Spinal cord (tissue), 10 donors: ENCODE measurements at places on chromosomes 6 and 20.

GRCh38 chr6:42225029-42225339 is 7.3 kb upstream of the MRPS10 start:
- H3K4me3 ChIP-seq: no peak overlapping the region
- DNase-seq: no peak
- H3K27ac ChIP-seq: no peak overlapping the region
- no peaks in the 10 kb centered on the region for H3K27me3 ChIP-seq
- no peaks in the 10 kb centered on the region for H3K4me1 ChIP-seq

GRCh38 chr6:43762966-43763695 is 6.9 kb upstream of the VEGFA start:
- H3K27ac ChIP-seq: no peak overlapping the region
- H3K27me3 ChIP-seq: peaks cover 5% of the 10 kb centered on the region
- peaks cover 4% of the 10 kb centered on the region for H3K4me1 ChIP-seq
- no peak for DNase-seq

DNA sequence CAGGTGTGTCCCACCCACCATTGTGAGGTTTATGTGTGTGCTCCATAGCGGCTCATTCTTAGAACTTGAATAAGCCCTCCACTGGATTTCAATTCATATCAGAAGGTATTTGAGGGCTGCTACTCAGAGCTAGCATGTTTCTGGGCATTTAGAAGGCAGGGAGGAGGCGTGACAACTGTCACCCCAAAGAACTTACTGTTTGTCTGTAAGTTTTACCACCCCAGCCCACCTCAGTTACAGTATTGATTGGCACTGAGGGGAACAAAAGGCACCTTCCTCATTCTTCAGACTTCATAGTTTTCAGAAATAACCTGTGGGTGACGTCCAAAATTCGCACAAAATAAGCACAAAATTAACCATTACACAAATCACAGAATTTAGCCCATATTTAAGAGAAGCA is 81.7 kb downstream of the KHDC1L start:
- H3K27ac ChIP-seq: no peak overlapping the region
- no peak for DNase-seq
- H3K4me3 ChIP-seq: no peak overlapping the region

DNA sequence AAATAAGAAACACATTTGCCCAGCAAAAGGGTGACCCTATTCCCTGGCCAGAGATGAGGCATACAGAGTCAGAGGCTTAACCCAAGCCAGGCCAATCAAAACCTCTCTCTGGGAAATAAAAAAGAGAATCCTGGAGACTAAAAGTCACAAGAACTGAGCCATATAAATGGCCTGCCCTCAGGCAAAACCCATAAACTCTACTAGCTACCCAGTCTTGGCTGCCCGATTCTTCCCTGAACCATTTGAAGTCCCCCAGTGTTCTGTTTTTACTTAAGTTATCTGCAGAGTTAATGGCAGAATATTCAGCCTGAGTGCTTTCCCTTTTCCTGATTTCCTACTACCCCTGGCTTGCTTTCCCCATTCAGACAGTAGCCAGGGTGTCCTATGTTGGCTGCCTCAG is 13.9 kb downstream of the KCNK15 start:
- H3K27me3 ChIP-seq: no peaks in the 10 kb centered on the region
- H3K36me3 ChIP-seq: peaks cover 38% of the 10 kb centered on the region
- H3K27ac ChIP-seq: no peak overlapping the region
- no peak for DNase-seq
- H3K4me3 ChIP-seq: no peak overlapping the region
- peaks cover 18% of the 10 kb centered on the region for H3K4me1 ChIP-seq

DNA sequence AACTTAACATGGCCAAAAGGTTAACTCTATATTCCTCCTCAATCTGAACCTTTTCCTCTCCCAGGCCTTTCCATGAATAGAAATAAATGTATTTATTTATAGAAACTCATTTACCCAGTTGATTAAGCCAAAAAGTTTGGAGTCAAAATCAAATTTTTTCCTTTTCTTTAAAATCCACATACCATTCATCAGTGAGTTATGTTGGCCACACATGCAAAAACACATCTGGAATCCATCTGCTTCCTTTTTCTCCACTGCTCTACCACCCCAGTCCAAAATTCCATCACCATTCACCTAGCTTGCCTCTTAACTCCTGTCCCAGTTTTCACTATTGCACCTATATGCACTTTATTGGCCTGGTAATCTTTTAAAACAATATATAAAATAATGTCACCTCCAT is 62.4 kb upstream of the TMEM200A start:
- no peaks in the 10 kb centered on the region for H3K36me3 ChIP-seq
- H3K4me1 ChIP-seq: no peaks in the 10 kb centered on the region
- H3K27me3 ChIP-seq: no peaks in the 10 kb centered on the region
- no peak overlapping the region for H3K4me3 ChIP-seq
- DNase-seq: no peak

DNA sequence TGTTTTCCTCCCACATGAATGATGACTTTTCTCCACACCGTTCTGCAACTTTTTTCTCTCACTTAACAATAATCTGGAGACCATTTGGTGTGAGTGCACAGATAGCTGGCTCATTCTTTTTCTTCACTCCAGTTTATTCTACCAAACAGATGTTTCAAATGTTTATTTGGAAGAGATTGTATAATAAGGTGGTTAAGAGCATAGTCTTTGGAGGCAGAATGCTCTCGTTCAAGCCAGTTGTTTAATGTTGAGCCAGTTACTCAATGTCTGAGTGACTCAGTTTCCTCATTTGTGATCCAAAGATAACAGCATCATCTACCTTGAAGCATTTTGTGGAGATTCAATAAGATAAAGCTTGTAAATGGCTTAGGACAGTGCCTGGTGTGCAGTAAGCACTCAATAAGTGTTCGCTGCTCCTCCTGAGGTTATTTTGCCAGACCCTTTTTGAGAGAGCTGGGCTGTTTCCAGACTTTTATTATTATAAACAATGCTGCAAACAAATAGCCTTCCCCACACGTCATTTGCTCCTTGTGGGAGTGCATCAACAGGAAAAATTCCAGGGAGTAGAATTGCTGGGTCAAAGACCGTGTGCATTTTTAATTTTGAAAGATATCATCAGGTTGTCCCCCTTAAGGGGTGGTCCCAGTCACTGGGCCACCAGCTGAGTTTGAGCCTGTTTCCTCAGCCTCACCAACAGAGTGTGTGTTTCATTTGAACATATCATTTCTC is 70.6 kb downstream of the VEGFA start:
- DNase-seq: no peak
- H3K36me3 ChIP-seq: no peaks in the 10 kb centered on the region
- H3K27me3 ChIP-seq: no peaks in the 10 kb centered on the region
- H3K4me1 ChIP-seq: no peaks in the 10 kb centered on the region
- no peak overlapping the region for H3K4me3 ChIP-seq

DNA sequence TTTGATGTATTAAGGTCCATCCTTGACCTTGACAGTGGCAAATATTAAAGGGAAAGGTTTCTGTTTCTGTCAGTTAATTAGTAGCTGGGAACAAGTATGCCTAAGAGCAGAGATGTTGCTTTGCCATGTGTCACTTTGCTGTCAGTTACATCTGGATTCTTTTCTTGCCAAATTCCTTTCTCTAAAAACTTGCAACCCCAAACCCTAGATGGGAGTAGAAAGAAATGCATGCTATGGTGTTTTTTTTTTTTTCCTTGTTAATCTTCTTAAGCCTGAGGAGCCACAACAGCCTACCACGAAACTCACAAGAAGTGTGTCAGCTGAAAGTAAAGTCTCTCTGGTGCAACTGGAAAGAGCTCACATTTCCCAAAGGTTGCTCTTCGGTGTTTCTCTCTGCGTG is 18.0 kb upstream of the CLDN20 start:
- no peak for DNase-seq
- H3K4me3 ChIP-seq: no peak overlapping the region
- H3K4me1 ChIP-seq: peaks cover 2% of the 10 kb centered on the region
- H3K27me3 ChIP-seq: no peaks in the 10 kb centered on the region
- H3K36me3 ChIP-seq: peaks cover 13% of the 10 kb centered on the region
- H3K27ac ChIP-seq: no peak overlapping the region

DNA sequence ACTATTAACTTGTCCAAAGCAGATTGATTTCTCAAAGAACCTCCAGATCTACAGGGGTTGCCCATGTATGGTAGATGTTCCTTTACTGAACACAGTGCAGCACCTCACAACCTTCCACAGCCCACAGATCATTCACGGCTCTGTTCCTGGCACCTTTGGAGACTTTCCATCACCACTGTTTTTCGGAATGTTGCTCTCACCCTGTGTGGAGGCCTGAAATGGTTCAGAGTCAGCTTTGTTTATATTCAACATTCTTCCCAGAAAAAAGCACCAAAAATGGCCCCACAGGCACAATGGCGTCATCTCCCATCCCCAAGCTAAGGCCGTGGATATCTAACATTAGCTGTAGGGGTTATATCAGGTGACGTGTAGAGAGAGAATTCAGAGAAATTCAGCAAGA is 74.7 kb downstream of the DHX35 start:
- no peaks in the 10 kb centered on the region for H3K27me3 ChIP-seq
- H3K27ac ChIP-seq: no peak overlapping the region
- no peaks in the 10 kb centered on the region for H3K4me1 ChIP-seq
- no peak for DNase-seq

- H3K27ac ChIP-seq: no peak overlapping the region
- H3K36me3 ChIP-seq: no peaks in the 10 kb centered on the region
- H3K4me1 ChIP-seq: no peaks in the 10 kb centered on the region
- no peak overlapping the region for H3K4me3 ChIP-seq
- no peak for DNase-seq
Observed at GRCh38 chr6:153662982-153663381, 376.1 kb upstream of the OPRM1 start.

- no peak overlapping the region for H3K4me3 ChIP-seq
- H3K27ac ChIP-seq: no peak overlapping the region
- H3K4me1 ChIP-seq: no peaks in the 10 kb centered on the region
- no peaks in the 10 kb centered on the region for H3K36me3 ChIP-seq
Observed at GRCh38 chr20:14778875-14779274, 441.5 kb upstream of the FLRT3 start.

DNA sequence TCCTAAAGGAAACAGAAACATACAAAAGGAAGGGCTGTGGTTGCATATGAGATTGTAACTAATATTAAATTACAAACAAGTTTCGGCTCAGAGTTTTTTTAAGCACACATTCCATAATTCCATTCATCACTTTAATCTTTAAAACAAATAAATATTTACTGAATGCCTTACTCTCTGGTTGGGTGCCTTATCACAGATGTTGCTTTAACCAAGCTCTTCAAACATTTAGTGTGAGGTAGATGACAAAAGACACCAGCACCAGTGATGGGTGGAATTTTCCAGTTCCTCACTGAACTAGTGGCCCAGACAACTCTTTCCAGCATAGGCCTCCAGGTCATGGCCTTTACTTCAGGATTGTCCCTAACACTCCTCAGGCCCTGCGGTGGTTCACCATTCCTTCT is 58.7 kb downstream of the ARHGAP18 start:
- no peak overlapping the region for H3K27ac ChIP-seq
- no peaks in the 10 kb centered on the region for H3K36me3 ChIP-seq
- no peaks in the 10 kb centered on the region for H3K27me3 ChIP-seq
- no peaks in the 10 kb centered on the region for H3K4me1 ChIP-seq
- DNase-seq: no peak
- no peak overlapping the region for H3K4me3 ChIP-seq

DNA sequence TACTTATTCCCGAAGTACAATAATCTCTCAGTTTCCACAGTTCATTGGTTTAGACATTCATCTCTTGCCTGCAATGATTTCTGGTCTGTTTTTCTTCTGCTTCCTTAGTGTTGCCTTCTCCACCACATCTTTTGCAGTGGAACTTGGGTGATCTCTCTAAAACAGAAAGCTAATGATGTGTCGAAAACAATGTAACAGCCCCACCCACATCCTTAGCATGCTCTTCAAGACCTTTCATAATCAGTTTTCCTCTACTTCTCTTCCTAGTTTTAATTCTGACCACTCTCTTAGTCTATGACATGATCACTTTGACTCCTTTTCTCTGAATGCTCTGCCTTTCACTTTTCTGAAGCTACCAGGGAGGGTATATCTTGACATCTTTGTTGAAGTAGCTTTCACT is 1007.9 kb upstream of the CITED2 start:
- no peaks in the 10 kb centered on the region for H3K36me3 ChIP-seq
- no peak for DNase-seq
- no peak overlapping the region for H3K4me3 ChIP-seq
- H3K4me1 ChIP-seq: no peaks in the 10 kb centered on the region
- H3K27ac ChIP-seq: no peak overlapping the region

DNA sequence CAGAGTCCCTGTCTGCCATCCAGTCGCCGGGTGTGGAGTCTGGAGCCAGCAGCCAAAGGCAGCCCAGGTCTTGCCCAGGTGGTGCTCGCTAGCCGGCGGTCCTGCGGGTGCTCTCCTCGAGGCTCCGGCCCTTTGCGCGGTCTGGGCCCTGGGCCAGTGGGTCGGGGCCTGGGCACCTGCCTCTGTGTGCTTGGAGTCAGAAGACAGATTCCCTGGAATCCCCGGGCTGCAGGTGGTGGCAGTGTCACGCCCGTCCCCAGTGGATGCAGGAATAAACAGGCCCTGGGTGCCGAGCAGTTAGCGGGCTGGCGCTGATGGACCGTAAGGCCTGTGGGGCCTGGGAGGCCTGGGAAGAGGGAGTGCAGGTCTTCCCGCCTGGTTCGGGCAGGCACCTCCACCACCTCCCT is 5.3 kb downstream of the SS18L1 start:
- peaks cover 46% of the 10 kb centered on the region for H3K4me1 ChIP-seq
- H3K4me3 ChIP-seq: no peak overlapping the region
- no peak overlapping the region for H3K27ac ChIP-seq
- no peaks in the 10 kb centered on the region for H3K27me3 ChIP-seq
- no peak for DNase-seq

GRCh38 chr20:43748274-43748673 is 21.5 kb upstream of the GTSF1L start:
- H3K36me3 ChIP-seq: no peaks in the 10 kb centered on the region
- peaks cover 11% of the 10 kb centered on the region for H3K4me1 ChIP-seq
- no peak for DNase-seq
- H3K4me3 ChIP-seq: no peak overlapping the region
- no peak overlapping the region for H3K27ac ChIP-seq

GRCh38 chr6:45702849-45703739 is 312.6 kb downstream of the CLIC5 start:
- H3K4me1 ChIP-seq: no peaks in the 10 kb centered on the region
- no peak overlapping the region for H3K4me3 ChIP-seq
- no peaks in the 10 kb centered on the region for H3K27me3 ChIP-seq
- H3K27ac ChIP-seq: no peak overlapping the region

DNA sequence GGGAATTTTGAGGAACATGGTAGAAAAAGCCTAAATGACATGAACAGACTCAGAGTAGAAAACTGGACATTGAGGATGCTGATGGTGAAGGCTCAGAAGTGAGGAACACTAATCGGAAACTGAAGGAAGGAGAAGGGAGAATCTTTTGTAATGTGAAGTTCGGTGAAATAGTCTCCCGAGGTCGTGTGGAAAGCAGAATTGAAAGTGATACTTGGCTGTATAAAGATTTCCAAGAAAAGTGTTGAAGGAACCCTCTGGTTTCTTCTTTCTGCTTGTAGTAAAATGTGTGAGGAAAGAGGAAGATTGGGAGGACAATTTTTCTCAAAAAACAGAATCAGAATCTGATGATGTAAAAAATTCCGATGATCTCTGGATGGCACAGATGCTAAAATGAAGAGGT is 115.4 kb downstream of the LAMP5 start:
- H3K27me3 ChIP-seq: no peaks in the 10 kb centered on the region
- no peaks in the 10 kb centered on the region for H3K4me1 ChIP-seq

- DNase-seq: no peak
- no peaks in the 10 kb centered on the region for H3K36me3 ChIP-seq
- H3K4me3 ChIP-seq: no peak overlapping the region
- no peak overlapping the region for H3K27ac ChIP-seq
- no peaks in the 10 kb centered on the region for H3K27me3 ChIP-seq
Observed at GRCh38 chr6:73713426-73714147, 17.6 kb downstream of the CD109 start.
